ENCODE measurements at places on chromosomes 13 and 19.
A peak's percentile ranks its signal among the peaks of the same experiment; 100 is the strongest.

DNA sequence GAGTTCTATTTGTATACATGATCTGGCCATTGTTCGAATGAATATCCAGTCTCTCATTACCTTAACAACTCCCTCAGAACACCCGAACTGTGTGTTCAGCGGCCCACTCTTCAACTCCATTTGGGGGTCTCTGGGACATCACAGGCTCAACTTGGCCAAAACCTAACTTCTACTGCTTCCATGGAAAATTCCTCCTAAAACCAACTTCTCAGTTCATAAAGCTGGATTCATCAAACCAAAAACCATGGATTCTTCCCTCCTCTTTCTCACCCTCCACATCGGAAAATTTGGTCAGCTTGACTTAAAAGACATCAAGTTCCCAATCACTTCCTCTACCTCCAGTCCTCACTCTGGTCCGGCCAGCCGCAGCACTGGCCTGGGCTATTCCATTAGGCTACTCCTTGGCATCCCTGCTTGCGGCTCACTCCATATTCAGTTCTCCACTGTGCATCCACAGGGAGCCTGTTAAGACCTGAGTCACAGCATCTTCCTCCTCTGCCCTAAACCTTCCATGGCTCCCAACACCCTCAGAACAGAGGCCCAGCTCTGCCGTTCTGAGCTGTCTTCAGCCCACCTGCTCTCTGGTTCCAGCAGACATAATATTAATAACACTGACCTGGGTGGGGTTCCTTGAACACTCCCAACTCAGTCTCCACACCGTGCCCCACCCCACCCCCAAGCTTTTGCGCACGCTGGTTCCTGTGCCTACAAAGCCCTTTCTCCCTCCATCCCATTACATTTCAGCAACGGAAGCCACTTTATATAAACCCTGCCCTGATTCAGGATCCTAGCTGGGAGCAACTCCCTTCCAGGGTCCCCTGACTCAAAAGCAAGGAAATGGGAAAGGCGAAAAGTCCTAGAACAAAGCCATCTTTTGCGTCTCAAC, 1.1 kb downstream of the ZNF792 start:
- DNase-seq, result no peak

GRCh38 chr19:29610574-29611271, 4.6 kb downstream of the POP4 start:
- DNase-seq, result peak; percentile 89

GRCh38 chr19:2902590-2903218, 2.0 kb downstream of the ZNF57 start:
- no peak for DNase-seq

- no peak for DNase-seq
These were observed 66.6 kb downstream of the SPRYD7 start for GRCh38 chr13:49869519-49869918.

DNA sequence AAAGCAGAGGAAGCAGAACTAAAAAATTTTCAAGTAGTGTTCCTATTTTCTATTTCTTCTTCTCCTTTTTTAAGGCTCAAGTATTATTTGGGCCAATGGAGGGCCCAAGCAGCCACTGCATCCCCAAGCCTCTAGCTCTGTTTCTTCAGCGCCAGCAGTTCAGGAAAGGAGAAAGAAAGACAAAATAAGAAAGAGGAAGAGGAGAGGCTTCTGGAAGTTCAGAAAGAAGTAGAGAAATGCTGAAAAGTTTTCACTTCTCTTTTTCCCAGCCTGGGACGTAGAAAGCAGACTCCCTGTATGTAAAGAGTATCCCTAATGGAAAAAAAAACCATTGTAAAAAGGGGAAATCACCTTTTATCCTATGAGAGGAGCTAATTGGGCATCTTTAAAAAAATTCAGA, 165.5 kb upstream of the KLF12 start:
- no peak for DNase-seq

GRCh38 chr13:26727633-26728032, 33.0 kb downstream of the GPR12 start:
- DNase-seq, result no peak

DNA sequence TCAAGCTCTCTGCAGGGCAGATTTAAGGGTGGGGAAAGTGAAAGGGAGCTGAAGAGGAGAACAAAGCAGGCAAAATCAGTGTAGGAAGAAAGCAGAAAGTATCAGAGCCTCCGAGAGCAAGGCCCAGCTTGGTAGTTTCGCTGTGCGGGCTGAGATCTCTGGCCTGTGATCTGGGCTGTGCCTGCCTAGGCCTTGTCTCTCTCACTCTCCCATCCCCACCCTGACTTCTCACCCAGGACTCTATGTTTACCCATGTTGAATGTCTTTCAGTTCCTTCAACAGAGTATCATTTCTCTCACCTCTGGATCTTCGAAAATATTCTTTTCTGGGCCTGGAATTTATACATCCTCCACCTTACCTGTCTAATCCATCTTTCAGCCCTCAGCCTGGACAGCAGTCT, 391.3 kb downstream of the FOXO1 start:
- DNase-seq, result no peak

- DNase-seq, result no peak
These were observed 18.2 kb upstream of the SULT2B1 start for GRCh38 chr19:48533770-48534169.

DNA sequence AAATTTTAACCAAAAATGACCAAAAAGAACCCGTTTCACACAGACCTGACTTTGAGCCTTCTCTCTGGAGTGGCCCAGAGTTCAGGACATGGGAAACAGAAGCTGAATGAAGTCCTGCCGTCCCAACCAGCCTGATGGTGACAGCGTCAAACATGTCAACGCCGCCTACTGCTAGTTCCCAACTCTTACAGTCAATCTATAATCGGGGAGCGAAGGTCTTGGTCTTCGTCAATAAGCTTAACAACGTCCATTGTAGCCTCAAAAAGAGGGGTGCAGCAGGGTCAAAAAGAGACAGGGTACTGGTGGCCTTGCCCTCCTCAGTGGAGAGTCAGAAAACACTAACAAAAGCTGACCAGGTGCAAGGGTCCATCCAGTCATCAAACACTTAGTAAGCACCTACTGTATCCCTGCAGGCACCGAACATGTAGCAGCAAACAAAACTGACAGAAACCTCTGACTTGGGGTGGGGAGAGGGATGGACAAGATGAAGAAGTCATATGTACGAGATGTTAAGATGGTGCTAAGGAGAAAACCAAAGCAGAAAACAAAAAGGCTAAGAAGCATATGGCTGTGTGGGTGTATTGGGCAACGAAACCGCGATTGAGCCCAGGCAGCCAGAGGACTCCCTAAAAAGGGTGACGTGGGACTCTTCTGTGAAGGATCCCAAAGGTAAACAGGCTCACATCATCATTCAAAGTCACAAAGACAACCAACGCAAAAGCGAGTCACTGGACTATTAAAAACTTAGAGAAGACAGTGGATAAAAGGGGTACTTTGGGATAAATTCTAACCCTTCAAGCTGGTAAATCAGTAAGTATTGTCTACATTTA, 12.0 kb downstream of the MLLT1 start:
- DNase-seq, result no peak

GRCh38 chr13:30340331-30341250, 33.2 kb upstream of the KATNAL1 start:
- DNase-seq, result no peak

DNA sequence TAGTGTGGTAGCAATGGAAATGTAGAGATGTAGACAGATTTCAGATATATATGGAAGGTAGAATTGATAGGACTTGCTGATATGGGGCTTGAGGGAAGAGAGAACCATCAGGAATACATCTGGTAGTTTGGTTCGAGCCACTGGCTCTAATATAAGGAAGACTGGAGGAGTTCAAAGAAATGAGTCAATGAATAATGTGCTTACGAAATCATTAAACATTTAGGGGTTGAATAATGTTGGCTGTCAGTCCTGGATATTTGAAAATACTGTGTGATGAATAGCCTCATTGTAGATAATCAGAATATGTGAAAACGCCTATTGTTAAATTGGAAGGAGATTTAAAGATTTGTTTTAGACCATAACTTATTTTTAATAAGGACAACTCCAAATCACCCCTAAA, 21.6 kb downstream of the SGCG start:
- DNase-seq, result no peak

DNA sequence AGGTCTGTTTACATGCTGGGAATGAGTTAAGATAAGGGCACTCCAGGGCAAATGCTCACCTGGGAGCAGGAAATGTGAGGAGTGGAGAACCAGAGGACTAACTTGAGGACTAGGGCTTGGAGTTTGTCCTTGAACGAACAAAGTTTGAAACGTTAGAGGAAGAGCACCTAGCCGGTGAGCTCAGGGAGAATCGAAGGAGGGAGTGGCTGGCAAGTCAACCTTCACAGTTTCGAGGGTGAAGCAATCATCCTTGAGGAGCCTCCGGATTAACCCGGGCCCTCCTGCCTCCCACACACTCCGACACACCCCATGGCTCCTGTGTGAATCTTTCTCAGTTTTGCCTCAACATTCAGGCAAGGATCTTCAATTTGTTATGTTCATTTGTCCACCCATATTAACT, 58.6 kb downstream of the LMO7 start:
- no peak for DNase-seq

DNA sequence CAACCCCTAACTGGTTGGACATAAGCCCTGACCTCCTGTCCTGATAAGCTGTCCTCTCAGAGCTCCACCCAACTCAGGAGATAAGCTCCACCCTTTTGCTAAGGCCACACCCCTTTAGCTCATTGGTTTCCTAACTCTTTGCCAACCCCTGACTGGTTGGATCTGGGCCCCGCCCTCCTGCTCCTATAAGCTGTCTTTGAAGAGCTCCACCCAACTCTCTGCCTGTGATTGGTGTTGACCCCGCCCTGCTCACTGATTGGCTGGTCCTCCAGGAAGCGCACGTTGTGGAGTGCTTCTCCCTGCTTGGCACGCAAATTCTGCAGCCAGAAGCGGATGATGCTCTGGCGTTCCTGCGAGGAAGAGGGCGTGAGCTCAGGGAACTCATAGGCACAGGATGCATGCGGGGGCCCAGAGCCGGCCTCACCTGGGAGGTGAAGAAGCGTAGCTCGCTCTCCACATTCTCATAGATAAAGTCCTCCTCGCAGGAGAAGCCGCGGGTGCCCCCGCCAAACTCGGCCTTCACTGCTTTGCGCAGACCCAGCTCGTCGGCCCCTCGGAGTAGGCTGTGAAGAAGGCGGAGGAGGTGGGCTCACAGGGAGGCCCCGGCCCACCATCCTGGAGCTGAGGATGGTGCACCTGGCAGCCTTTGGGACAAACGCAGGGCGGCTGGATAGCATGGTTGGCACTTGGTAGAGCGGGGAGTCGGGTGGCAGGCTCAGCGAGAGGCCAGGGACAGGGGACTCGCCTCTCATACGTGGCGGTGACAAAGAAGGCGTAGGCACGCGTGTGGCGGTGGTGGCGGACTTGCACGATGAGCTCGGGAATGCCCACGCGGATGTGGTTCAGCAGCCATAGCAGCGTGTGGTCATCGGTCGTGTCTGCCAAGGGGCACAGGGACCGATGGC, 1.7 kb downstream of the ANO8 start:
- DNase-seq, result peak; percentile 53

DNA sequence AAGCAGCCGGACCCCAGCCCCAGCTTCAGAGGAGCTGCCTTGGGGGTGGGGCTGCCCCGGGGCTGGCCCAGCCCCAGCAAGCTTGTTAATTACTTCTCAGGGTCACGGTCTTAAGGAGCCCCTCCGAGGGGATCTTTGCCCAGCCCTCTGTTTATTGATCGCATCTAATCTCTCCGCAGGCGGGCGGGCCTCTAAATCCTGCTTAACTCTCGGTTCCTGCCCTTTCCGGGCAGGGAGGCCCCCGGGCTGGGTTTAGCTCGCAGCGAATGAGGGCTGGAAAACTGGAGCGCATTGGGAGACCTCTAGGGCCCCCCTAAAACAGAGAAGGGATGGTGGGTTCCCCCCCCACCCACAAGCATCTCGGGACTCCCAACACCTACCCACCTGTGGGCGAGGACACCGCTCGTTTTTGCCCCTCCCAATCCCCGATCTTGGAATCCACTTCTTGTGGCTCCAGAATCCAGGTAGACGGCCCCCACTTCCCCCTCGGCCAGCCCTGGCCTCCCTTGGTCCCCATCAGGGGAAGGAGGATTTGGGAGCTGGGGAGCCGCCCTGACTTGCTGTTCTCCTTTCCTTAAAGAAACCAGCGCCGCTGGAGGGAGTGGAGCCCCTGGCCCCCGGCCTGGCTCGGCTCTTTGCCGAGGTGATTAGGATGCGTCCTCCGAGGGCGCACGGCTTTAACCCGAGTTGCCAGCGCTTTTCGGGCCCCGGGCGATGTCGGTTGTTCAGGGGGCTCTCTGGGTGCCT, 59.5 kb upstream of the ADGRL1 start:
- no peak for DNase-seq

DNA sequence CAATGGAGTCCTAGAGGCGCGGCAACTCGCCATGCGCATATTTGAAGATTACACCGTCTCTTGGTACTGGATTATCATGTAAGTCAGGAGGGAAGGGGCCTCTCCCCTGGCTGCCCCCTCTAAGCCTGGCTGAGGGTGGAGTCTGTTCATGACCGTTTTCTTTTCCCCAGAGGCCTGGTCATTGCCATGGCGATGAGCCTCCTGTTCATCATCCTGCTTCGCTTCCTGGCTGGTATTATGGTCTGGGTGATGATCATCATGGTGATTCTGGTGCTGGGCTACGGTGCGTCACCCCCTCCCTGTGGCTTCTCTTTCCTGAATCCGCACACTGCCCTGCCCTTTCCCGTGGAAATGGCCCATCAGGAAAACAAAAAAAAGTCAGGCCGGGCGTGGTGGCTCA, 6.5 kb downstream of the SLC44A2 start:
- DNase-seq, result no peak

GRCh38 chr19:5751709-5752108, 31.3 kb downstream of the CATSPERD start:
- no peak for DNase-seq

DNA sequence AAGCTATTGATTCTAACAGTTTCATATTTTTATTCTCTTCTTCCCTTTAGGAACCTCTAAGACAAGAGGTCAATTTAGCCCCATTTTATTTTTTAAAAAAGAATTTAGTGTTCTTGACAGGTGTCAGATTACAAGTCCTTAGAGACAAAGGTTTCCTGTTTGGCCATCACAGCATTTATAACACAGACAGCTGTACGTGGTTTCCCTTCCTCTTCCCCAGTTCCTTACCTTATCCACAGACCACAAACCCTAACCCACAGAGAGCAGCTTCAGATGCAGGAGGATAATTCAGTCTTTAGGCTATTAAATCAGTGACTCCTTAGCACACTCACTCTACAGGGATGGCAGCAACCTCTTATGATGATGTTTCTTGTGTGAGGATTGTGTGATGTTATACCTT, 1210.1 kb downstream of the DIAPH3 start:
- no peak for DNase-seq

- no peak for DNase-seq
These were observed 4.7 kb downstream of the ARHGAP33 start for GRCh38 chr19:35780058-35780457.

DNA sequence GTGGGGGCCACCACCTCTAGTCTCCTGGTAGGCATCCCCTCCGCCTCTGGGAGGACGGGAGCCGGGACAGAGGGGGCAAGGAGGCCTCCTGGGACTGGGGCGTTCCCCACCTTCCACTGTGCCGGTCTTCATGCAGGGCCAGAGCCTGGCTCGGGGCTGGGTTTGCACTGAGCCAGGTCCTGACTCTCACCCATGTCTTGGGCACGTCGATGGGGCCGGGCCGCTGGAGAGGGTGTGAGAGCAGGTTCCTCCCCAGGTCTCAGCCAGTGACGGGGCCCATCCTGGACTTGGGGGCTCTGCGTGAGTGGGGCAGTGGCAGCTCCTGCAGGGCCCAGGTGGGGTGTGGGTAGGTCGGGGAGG, 26.6 kb downstream of the ATP11A start:
- DNase-seq, result no peak

GRCh38 chr13:114140906-114141250, 8.5 kb upstream of the RASA3 start:
- peak; percentile 42 for DNase-seq

GRCh38 chr13:80339563-80339911, 1.4 kb downstream of the SPRY2 start:
- DNase-seq, result no peak

All from activated CD4-positive, alpha-beta T cell treated with anti-CD3 and anti-CD28 coated beads, Interleukin-2, amount 50 U/mL, for 48 hours (primary cell).